ENCODE measurements at places on chromosomes 7 and 10.

- DNase-seq: no peak
Observed at GRCh38 chr10:47078393-47079203, 167.4 kb downstream of the PTPN20 start.

- DNase-seq: peak; percentile 58
Observed at GRCh38 chr10:83542774-83543411, 596.4 kb upstream of the GHITM start.

GRCh38 chr7:27476493-27476892 lies 186.2 kb downstream of the HIBADH start:
- DNase-seq: no peak

DNA sequence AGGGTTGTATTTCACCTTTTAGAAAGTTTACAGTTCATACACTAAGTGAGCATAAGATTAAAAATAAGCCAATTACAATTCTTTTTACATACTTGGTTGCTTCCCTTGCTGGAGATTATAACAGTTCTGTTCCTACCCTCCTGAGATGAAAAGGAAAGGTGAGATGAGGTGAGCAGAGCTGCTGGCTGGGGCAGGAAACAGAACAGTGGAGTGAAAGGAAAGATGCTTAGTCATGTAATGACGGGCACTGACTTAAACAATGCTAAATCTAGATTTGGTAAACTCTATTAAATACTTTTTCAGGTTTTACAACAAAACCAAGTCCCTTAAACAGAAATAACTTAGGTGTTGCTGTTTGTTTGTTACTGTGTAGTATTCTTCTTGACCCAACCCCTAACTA lies 19.9 kb upstream of the ZEB1 start:
- no peak for DNase-seq

GRCh38 chr7:135900065-135900546 lies 77.1 kb downstream of the MTPN start:
- DNase-seq: no peak

GRCh38 chr10:118500477-118501104 lies 94.9 kb downstream of the PRLHR start:
- no peak for DNase-seq
